D341Med (cell line): ENCODE measurements at places on chromosomes 5 and 9.

- no peak for DNase-seq
These were observed 54.6 kb downstream of the LHFPL2 start for GRCh38 chr5:78594021-78594420.

- no peak for DNase-seq
These were observed at the start of gene ABCA2 for GRCh38 chr9:137027369-137028262. Gene ABCA2 (minus strand): TSS chr9:137028237. CDS start chr9:137028140, 97 bp downstream.

- DNase-seq = no peak
These were observed 44.7 kb upstream of the SLC27A6 start for GRCh38 chr5:128920345-128921215.

DNA sequence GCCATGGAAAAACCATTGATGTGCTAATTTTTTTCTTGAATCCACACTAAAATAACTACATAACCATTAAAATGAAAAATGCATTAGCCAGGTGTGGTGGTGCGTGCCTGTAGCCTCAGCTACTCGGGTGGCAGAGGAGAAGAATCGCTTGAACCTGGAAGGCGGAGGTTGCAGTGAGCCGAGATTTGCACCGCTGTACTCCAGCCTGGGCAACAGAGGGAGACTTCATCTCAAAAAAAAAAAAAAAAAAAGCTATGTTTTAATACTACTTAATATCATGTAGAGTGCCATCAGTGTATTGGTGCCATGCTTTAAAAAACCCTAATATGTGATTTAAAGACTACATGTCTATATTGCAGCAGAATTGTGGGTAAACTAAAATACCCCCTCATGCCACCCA lies 58.9 kb downstream of the NDFIP1 start:
- DNase-seq = no peak

- DNase-seq = no peak
These were observed 128.9 kb upstream of the TARS1 start for GRCh38 chr5:33311893-33312292.

- DNase-seq = peak; percentile 87
These were observed 4.8 kb upstream of the SARDH start for GRCh38 chr9:133742849-133743444.

DNA sequence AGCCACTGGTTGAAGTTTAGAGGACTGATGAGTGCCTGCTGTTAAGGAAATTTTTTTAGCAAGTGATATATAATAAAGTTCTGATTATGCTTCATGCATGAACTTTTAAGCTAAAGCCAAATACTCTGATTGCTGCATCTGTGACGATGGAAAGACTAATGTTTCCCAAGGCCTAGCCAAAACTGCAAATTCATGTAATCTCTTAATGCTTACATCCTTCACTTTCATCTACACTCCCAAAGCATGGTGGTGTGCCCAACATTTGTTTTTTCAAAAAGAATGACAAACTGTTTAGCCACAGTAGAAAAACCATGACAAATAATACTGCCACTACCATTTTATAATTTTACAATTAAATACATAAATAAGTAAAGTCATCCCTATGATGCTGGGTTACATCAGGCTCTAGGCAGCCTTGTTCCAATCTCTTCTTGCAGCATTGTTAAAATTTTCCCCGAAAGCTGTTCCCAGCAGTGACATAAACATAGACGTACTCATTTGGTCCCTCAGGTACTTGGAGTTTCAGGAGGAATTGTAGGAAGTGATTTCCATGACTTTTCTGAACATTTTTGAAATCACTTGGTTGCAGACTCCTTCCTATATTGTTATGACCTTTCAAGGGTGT lies 625.3 kb upstream of the DMAC1 start:
- no peak for DNase-seq

DNA sequence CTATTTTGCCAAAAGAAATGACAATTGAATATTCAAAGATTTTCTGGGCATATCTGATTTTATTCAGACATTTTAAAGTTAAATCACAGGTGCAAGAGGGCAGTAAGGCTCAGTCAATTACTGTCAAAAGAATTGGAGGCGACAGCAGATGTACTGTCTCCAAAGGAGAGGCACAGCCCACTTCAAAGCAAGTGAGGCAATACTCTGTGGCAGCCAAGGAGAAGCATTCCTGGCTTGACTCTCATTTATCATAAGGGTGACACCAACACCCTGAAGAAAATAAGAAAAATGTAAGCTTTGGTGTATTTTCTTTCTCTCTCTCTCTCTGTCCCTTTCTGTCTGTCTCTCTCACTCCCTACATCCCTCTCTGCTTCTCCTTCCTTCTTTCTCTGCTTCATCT lies 93.3 kb downstream of the SVEP1 start:
- no peak for DNase-seq

DNA sequence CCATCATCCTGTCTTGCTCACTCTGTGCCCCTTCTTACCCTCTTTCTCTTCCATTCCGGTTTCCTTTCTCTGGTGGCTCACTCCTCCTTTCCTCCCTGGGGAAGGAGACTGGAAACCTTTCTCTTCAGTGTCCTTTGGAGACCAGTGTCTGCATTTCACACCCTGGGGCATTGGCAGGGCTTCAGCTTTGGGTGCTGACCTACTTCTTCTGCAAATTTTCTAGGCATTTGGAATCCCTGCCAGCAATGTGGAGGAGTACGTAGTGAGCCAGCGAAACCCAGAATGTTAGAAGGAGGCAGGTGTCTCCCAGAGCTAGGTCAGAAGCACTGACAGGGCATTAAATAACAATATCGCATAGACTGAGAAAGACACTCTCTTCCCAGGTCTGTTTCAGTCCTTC lies 122.2 kb downstream of the SLC28A3 start:
- DNase-seq = no peak

- peak; percentile 75 for DNase-seq
These were observed 22.5 kb upstream of the PTPN3 start for GRCh38 chr9:109520475-109521132.

DNA sequence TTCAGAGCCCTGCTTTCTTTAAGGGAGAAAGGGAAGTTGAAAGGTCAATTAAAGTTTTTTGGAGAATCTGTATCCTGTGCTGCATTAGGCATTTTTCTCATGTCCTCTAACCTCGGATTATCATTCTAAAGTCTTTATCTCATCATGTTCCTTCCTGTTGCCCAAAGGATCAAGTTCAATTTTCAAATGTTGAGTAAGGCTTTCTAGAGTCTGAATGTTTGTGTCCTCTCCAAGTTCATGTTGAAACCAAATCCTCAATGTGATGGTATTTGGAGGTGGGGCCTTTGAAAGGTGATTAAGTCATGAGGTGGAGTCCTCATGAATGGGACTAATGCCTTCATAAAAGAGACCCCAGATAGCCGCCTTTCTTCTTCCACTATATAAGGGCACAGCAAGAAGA lies 20.2 kb upstream of the TNC start:
- no peak for DNase-seq

DNA sequence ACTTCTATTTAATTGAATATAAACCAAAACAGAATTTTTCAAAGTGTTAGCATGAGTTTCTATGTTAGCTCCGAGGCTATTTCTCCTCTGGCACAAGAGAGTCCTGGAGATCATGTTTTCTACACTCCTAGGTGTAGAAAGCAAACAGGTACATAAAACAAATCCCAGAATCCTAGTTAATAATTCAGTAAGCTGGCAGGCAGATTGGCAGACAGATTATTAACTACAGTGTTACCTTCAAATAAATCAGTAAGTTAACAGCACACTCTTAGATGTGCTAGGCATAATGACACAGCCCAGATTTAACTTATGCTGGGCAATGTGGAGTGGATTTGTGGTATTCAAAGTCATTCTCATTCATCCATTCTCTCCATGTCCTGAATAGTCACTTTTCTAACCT lies 282.8 kb upstream of the RPS23 start:
- DNase-seq = no peak

GRCh38 chr9:70964861-70965260 lies 156.6 kb downstream of the TRPM3 start:
- no peak for DNase-seq

DNA sequence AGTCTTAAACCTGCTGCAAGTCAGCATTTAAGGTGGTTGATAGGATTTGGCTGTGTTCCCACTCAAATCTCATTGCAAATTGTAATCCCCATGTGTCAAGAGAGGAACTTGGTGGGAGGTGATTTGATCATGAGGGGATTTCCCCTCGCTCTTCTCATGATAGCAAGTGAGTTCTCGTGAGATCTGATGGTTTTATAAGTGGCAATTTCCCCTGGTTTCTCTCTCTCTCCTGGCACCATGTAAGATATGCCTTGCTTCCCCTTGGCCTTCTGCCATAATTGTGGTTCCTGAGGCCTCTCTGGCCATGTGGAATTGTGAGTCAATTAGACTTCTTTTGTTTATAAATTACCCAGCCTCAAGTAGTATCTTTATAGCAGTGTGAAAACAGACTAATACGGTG lies 84.3 kb upstream of the SMC2 start:
- no peak for DNase-seq

DNA sequence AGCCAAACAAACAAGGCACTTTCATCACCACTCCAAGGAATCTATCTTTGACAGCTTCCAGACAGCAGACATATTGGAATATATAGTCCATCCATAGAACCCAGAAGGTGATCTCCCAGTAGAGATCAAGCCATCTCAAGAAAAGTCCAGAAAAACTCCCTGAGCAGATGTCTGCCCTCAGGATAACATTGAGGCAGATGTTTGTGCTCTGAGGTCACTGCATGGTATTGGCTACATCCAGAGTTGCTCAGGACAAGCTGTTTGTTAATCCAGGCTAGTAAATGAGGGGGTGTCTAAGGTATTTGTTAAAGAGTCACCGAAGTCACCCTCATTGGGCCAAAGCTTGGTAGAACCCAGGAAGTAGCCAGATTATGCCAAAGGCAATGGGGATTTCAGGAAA lies 556.3 kb upstream of the KLF4 start:
- no peak for DNase-seq

DNA sequence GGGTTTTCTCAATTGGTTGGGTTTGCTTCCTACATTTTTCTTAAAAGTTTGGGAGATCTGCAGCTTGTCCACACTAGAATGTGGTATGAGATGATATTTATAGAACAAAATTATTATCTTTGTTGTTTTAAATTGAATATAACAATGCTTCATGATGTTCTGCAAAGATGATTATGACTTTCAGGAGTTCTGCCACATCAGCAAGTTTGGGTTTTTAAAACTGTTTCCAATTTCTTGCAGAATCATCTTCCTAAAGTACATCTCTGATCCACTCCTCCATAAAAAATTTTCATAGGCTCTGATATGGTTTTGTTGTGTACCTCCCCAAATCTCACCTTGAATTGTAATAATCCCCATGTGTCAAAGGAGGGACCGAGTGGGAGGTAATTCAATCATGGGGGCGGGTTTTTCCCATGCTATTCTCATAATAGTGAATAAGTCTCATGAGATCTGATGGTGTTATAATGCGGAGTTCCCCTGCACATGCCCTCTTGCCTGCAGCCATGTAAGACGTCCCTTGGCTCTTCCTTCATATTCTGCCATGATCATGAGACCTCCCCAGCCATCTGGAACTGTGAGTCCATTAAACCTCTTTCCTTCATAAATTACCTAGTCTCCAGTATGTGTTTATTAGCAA lies 119.1 kb upstream of the PTGER4 start:
- DNase-seq = no peak

GRCh38 chr5:176392526-176392925 lies 4.0 kb downstream of the HIGD2A start:
- DNase-seq = no peak

DNA sequence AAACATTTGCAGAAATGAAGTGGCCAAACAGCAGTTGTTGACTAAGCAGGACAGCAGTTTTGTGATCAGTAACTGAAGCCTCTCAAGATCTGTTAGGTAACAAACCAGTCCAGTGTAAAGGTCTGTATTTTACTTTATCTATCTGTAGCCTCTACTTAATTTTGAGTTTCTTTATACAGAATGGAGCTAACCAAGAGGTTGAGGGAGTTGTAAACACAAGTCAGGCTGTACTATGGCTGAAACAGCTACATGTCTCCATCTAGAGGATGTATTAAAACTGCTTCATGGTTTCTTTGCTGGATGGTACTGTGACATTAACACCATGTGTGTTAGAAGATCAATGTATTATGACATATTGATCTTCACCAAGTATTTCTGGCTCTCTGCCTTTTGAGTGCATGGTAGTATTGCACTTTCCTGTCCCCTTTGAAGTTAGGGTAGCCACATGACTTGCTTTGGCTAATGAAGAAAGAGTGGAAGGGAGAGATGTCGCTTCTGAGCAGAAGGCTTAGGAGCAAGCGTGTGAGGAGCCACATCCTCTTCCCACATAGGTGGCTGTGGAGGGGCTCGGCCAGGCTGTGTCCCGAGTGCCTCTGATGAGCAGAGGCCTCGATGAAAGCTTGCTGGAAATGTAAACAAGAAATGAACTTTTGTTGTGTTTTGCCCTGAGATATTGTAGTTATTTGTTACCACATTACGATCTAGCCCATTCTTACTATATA lies 105.6 kb upstream of the PCA3 start:
- DNase-seq = peak; percentile 56

DNA sequence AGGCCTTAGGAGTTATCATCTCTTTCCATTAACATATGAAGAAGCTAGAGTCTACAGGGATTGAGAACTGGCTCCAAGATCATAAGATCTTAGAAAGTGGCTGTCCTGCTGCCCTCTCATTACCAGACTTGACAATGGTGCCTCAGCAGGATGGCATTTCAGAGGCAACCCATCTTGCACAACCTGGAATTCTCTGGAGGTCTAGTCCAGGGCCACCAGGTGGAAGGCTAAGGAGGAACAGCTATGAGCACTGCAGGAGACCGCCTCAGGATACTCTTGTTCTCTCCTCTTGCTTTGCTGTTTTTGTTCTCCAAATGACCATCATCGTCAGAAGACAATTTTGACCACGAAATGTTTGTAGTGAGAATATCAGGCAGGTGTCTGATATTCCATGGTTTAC lies 322.6 kb downstream of the FBXL17 start:
- DNase-seq = no peak

DNA sequence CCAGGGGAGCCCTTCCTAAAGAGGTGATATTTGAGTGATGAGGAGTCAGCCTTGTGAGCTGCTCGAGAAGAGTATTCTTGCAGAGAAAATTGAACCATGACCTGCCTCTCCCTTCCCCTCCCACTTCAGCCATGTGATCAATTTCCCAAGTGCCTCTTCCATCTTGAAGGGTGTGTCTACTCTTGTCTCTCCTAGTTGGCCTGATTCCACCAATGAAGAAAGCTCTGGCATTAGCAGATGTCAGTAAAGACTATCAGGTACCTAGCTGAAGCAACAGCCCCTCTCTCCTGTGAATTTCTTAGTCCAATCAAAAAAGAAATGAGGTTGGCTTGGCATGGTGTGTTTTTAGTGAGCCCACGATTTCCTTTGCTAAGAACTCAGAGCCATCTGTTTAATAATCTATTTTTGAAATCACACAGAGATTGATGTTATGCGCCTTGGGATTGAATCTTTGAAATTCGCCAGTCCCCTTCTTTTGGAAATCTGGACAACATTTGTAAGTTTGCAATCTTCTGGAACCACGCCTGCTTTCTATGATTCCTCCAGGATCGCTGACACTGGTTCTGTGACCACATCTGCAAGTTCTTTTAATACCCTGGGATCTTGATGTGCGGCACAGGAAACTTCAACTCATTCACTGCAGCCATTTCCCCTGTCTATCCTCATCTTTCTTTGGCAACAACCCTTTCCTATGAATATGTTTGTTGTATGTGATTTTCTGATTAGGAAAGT lies 404.6 kb downstream of the DMRT2 start:
- no peak for DNase-seq

GRCh38 chr5:62594364-62594984 lies 15.9 kb downstream of the LRRC70 start:
- no peak for DNase-seq
